ENCODE measurements at places on chromosomes 7 and 10.

DNA sequence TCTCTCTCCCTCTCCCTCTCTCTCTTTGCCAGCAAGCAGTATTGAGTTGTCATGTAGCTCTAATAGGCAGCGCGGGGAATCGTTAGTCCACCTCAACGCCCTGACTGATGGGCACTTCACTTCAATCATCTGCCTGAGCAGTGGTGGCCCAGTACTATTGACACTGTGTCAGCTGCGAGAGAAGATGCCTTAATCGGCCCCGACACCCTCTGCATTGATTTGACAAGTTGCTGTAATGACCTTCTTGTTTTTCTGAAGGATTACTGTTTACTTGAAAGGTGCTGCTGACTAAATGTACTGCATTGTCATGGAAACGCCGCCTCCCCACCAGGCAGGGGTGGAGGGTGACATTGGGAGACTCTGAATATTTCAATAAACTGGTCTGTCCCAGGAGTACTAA, 913.8 kb downstream of the KCNMA1 start:
- DNase-seq: no peak

- DNase-seq: no peak
Measured at GRCh38 chr7:47225387-47226131, 356.4 kb downstream of the TNS3 start.

GRCh38 chr10:34565934-34566333, 249.2 kb downstream of the PARD3 start:
- DNase-seq: no peak

GRCh38 chr10:971150-971542, 17.1 kb upstream of the GTPBP4 start:
- DNase-seq: no peak

- DNase-seq: no peak
Measured at GRCh38 chr10:45673074-45673648, 589 bp upstream of the ZFAND4 start.

All from esophagus squamous epithelium (tissue), 5 donors.